ENCODE measurements at places on chromosomes 3 and 15.

- no peak for DNase-seq
Measured at GRCh38 chr3:26712211-26713026, 89.8 kb downstream of the LRRC3B start.

GRCh38 chr3:127368186-127369032, 80.6 kb upstream of the PRR20G start:
- DNase-seq: no peak

DNA sequence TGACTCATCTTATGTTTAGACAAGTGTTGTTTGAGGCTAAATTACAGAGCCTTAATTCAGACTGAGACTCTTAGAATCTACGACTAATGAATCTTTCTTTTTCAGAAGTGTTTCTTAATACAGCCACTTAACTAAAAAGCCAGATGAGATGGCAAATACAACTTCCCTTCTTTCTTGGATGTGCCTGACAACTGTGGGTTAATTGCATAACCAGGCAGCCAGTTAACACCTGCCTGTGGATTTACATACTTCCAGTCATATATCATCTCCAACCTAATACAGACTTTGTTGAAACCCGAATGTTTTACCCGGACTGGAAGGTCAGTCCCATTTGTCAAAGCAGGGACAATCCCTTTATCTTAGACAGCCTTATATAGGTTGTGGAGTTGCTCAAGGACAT, 297.6 kb downstream of the VPS13C start:
- DNase-seq: no peak

DNA sequence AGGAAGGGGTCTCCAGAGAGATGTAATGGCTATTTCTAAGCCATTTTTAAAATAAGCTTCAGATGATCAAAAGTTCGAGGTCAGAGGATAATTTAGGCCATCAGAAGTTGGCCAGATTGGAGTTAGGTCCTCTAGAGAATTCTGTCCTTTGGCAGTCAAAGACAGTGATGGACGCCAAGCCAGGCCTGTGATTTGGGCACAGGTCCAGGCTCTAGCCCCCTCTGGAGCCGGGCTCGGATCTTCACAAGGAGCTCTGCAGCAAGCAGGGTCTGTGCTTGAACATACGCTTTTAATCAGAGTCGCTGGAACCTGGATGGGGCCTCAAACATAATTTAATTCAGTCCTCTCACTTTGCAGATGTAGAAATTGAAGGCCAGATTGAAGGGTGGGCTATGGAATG, 151.4 kb upstream of the BCL6 start:
- DNase-seq: no peak

- DNase-seq: no peak
Measured at GRCh38 chr3:78834910-78835309, 932.9 kb downstream of the ROBO1 start.

DNA sequence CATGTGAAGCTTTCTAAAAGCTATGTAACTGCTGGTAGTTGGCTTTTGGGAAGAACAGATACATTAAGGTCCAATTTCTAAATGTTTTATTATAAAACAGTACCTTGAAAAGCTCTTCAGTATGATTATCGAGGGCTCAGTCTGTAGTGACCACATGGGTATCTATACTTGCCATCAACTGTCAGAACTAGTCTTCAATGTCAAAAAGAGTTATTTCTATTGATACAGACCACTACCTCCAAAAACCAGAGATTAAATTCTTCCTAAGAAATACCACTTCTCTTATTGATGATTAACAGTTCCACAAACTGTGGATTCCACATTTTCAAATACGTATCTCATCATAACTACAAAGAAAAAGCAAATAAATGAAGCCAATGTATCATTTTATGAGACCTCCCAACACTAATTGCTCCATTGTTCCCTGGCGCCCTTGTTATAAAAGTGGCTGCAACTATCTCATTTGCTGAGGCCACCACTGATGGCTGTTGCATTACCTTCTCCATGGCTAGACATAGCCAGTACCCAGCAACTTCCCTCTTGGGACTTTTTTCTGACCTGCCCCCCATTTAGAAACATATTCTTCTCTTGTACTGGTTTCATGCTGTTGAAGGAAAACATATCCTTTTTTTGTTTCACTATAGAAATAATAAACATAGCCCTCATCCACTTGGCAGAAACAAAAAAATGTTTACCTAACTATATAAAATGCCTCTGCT, 33.9 kb upstream of the MBNL1 start:
- DNase-seq: no peak

DNA sequence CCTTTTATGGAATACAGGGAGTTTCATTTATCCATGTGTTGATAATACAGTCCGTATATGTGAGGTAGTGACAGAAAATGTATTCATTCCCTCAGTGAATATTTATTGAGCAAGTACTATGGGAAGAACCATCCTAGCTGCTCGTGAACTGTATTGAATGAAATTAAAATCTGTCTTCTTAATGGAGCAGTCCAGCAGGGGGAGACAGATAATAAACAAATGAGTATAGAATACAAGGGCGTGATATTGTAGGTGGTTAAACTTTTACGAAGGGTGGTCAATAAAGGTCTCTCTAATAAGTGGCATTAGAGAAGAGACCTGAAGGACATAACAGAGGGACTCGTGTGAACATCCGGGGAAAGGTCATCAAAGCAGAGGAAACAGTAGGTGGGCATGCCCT, 62.7 kb upstream of the OSTN start:
- DNase-seq: no peak

DNA sequence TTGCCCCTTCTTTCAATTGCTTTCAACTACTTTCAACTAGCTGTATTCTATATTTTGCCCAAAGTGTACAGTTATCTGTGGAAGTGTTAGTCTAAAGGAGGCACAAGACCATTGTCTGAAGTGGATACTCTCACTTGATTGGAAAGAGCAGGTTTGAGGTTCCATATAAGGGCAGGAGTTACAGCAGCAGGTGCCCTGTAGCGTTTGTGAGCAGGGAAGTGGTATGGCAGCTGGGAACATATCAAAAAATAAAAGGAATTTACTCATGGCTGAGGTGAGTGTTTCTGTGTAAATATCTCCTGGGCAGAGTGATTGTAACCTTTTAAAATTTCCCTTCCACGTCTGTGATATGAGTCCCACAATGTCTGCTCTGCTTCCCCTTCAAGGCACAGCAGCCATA, 38.5 kb upstream of the DNAJC13 start:
- no peak for DNase-seq

- no peak for DNase-seq
Measured at GRCh38 chr3:52498137-52499054, 3.3 kb downstream of the STAB1 start.

DNA sequence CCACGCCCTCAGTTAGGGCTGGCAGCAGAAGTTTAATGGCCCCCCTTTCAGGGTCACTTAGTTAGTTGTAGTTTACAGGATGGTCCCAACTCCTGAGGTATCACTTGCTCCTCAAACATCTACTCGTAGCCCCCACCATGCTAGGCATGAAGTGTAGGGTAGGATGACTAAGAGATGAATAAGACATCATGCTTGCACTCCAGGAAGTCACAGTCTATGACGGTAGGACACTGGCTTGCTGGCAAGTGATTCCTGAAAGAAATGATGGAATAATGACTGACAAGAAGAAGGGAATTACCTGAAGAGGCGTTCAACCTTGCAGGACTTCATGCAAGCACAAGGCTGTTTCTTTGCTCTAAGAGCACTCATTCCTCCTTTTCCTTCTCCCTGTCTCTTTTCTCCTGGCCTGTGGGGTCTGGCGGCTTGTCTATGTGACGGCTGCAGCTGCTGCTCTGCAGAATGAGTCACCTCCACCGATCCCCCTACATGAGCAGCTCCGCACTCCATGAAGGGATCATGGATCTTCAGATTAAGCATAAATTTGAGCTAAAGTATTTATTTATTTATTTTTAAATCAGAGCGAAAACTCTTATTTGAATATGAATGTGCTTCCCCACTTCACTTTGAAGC, 82.9 kb upstream of the BOC start:
- DNase-seq: no peak

DNA sequence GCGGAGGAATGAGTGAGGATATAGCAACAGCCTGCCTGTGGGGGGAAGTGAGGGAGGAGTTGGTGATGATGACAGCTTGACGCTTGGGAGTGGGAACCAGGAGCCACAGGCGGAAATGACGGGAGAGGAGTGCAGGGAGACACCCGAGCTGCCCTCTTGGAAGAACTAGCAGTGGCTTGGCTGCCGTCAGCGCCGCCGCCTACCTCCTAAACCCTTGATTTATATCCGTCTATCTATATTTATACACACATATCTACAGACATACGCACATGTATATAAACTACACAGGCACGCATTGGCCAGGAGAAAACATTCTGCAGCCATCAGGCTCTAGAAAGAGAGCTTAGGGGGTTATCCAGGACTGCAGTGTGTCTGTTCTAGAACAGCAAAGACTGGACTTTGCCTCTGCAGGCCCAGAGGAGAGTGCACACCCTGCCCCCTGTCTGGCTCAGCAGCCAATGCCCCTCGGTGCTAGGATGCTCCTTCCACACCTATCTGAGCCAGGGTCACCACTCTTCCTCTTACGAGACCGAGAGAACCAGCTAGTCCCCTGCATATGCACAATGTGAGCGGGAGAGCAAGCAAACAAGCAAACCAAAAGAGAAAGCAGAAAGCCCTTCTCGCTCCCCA, 45.3 kb upstream of the MAGEF1 start:
- DNase-seq: no peak

GRCh38 chr3:99711351-99711750, 73.0 kb downstream of the COL8A1 start:
- DNase-seq: no peak

DNA sequence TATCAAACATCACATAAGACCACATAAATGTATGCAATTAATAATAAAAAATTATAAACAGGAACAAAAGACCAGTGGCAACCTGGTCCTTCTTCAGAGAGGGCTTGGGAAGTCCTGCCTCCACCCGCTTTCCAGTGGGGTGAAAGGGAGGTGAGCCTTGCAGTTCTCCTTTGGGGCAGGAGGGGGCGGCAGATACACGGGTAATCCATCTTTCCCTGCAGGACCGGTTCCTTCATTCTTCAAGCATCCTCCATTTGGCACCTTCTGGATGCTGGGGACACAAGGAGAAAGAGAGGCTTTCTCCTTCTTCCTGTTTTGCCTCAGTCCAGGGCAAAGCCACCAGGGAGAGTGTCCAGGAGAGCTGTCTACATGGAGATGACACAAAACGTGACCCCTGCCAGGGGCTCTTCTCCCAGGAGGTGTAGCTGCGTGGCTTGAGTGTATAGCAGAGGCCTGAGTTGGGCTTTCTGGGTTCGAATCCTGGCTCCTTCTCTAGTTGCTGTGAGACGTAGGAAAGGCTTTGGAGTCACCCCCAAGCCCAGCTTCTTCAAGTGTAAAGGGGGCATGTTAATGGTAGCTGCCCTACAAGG, 23.2 kb downstream of the RPLP1 start:
- peak; percentile 55 for DNase-seq

DNA sequence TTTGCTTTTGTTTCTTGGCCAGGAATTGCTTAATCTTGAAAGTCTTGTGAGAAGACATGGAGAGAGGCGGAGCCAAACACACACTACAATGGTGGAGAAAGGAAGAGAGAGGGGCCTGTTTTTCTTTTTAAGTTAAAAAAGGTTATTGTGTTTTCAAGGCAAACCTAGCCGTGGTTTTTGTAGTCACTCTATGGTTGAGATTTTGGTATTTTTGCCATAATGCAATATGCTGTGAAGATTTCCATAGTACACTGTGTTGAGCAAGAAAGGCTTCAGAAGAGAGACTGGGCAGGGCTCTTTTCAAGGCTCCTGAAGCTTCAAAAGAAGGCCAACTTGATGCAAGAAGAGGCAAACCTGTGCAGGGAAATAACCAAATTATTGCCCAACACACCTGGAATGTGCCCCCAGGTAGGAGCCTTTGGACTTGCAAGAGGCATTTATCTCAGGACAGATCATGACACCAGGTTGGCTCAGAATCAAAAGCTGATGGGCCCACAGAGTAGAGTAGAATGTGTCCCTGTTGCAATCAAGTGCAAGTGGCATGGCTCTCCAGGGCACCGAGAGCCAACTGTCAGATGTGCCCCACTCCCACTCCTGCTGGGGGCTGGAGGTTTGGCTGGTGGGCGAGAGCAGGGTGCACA, 22.1 kb downstream of the AMOTL2 start:
- no peak for DNase-seq

DNA sequence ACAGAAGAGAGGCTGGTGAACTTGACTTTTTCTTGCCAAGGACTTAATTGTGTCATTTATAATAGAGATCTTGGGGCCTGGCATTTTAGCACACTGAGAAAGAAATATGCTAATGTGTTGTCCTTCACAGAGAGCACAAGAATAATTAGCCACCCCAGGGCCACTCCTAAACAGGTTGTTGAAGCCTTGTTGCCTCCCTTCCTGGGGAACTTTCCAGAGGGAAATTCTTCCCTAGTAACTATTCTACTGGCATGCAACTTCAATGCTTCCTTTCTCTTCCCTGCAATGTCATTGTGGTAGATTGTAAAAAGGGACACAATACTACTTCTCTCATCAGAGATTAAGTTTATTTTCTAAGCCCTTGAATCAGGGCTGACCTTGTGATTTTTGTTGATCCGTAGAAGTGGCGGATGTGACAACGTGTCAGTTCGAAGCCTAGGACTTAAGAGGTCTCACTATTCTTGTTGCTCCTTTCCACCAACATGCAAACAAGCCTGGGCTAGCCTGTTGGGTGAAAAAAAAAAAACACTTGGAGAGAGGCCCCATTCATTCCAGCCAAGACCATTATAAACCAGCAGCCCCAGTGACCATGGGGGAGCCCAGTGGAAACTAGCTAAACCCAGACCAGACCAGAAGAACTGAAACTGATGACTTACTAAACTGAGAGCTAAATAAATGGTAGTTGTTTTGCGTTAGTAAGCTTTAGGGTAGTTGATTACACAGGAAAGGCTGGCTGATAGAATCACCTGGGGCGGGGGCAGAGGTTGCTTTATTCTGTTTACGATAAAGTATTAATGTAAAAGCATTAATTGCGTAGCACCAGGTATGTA, 287.2 kb downstream of the SHQ1 start:
- no peak for DNase-seq

DNA sequence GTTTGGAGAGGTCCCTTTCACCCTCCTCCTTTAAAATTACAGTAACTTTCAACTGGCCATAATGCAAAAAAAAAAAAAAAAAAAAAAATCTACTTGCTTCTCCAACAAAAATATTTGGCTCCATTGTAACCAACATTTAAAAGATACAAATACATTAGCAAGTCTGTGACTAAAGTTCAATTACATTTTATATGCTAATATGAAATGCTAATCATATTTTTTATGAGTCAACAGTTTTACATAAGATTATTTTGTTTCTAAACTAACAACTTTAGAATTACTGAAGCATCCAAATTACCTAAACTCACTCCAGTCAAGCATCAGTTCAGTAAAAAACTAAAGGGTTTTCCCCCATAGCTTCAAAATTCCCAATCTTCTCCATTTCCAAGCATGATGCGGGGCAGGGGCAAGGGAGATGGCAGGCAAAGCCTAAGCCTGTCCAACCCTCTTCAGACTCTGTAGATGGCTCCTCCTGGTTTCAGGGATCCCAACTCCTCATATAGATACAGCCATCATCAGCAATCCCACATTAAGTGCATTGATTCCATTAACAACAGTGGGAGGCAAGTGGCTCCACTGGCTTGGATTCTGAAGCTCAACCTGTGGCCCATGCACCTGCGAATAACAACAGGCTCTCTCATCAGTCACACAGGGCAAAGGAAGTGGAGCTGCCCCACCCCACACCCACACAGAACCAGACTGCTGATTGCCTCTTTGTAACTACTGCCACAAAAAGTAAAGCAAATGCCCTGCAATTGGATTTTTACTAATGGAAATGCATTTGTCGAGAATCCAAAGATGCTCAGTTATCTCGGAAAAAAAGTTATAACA, 15.0 kb downstream of the SFMBT1 start:
- DNase-seq: peak; percentile 38
